Glutamatergic neuron (in vitro differentiated cells): ENCODE measurements at places on chromosomes 4 and X. TPM values are rescaled to one million over a fixed set of nuclear protein-coding genes. Genes with fewer than 3 reads are reported as not detected.

The GC gene
- total RNA-seq, result not detected

The F11 gene
- not detected for total RNA-seq

The MAGEA11 gene
- total RNA-seq, result not detected

The PNMA6F gene
- total RNA-seq, result not detected

The ADGRG4 gene
- total RNA-seq, result not detected

DNA sequence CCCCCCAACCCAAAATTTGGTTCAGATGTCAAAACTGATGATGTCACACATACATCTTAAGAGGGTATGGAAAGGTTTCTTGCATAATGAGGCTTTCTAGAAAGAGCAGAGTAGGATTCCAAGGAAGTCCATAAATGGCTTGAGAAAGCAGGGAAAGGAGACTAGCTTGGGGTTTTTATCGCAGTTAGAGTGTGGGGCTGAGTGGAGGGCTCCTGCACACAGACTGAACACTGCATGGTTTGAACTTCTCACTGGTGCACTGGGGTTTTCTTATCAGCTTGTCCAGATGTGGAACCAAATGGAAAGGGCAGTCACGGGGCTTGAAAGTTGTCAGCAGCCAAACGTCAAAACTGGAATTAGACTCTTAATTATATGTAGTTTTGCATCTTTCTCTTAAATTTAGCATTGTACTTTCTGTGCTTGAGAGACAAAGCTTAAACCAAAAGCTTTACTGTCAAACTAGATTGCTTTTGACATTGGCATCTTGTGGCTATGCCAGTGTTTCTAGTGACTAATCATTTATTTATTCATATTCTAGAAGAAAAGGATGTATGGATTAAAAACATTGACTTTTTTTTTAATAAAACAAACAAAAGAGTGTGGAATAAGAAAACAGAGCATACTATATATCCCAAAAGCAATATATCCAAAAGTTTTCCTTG lies 78.3 kb upstream of the STIM2 start:
- DNase-seq, result no peak

DNA sequence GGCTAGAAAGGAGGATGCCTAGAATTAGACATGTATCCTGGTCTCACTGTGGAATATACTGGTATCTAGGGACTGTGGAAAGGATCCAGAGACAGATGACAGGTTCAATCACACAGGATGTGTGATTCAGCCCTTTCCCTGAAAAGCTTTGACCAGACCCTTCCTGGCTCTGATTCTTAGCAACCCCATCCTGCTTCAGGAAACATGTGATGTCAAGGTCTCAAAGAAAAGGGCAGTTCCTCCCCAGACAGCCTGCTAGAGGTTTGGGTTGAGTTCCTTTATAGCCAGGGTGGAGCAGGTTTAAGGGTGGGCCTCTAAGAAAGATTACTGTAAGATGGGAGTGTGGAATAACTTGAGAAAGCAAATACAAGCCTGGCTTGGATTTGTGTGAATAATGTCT lies 3.0 kb downstream of the BMP15 start:
- DNase-seq, result no peak

DNA sequence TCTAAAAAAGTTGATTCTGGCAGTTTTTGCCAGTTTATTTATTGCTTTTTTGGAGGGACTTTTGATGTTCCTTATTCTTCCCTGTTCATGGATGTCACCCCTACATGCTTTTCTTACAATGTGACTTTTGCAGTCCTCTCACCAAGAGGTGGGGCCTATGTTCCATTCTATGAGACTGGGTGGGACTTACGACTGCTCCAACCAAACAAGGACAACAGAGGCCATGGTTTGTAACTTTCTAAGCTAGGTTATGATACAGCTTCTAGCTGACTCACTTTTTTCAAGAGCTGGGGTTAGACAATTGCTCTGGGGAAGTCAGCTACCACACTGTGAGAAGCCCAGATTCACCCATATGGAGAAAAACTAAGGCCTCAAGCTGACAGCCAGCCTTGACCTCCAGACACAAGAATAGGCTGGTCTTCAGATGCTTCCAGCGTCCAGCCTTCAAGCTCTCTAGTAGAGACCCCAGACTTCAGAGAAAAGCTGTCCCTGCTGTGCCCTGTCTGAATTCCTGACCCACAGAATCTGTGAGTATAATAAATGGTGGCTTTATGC lies 39.5 kb downstream of the ENOPH1 start:
- no peak for DNase-seq

DNA sequence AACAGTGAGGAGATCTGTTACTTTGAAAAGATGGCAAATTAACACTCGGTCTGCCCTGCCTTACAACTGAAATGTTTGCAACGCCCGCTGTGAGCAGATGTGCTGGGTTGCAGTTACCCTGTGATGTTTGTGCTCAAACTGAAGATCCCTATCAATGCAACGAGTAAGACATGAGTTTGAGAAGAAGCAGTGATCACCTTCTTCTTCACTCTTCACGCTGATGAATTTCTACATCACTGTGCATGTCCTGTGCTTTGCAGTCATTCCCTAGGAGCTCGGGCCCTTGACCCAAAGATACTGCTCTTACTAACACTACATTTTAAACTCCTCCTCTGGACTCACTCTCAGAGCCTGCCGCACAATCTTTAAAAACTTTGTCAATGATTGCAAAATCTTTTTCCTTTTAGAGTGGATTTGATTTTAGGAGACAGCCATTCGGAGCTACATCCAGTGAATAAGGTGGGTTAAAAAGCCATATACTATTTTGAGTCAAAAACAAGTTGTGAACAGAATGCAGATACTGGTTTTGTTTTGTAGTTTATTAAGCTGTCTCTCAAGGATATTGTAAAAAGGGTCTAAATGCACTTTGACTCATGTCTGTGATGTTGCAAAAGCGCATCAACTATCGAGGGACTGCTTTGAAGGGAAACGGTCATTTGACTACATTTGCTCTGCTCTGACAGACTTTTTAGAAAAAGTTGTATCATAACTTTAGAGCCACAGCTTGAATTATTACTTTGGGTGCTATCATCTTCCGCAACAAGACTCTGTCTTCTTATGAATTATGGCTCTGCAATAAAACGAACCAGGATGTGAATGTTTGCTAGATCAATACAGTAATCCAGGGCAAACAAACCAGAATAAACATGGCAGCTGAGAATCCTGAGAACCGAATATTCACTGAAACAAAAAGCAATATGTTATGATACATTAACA lies 5.7 kb upstream of the RHOH start:
- no peak for DNase-seq

DNA sequence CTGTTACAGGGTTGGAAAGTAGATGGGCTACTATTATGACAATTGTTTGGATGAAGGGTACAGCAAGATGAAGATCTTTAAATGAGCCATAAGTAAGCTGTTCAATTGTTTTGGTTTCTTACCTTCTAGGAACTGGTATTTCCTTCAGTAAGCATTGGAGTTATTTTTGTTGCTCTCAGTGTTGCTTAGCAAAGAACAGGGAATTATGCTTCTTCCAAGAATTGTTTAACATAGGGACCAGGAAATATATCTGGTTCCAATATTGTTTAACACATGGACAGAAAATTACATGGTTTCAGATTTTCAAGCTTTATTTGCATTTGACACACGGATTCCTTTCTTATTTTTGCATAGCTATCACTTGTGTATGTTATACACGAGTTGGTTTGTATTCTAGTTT lies 1999.0 kb downstream of the ARAP2 start:
- no peak for DNase-seq

DNA sequence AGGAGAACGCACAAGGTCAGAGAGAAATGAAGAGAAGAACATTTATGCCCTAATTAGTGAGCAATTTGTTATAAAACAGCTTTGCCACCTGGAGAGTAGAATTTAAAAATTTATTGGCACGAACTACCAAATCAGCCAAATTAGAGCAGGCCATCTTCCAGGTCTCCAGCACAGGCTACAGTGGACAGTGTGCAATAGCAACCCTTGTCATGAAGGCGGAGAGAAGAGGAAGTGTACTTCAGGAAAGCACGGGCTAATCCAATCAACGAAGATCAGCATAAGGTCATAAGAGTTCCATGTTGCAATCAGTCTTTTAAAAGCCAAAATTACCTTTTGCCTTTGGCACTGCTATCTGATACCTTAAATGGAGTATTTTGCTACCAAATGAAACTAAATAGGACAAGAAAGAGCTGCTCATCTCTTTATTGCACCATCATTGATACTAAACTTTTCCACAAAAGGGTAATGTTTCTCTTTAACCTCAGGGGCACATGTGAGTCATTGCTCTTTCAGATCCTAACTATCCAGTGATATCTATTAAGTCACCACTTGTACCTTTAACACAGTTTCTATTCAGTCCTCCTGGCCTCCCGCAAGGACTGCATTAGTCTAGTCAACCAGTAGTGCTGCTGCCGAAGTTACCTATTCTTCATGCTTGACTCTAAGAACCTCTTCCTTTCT lies 19.9 kb downstream of the ANK2 start:
- no peak for DNase-seq

GRCh38 chr4:144611850-144612249 lies 34.1 kb upstream of the HHIP start:
- DNase-seq, result peak; percentile 31

GRCh38 chr4:109962401-109962800 lies 49.7 kb downstream of the EGF start:
- no peak for DNase-seq

- DNase-seq, result no peak
Measured at GRCh38 chr4:76429636-76430035, 5.4 kb upstream of the SHROOM3 start.

DNA sequence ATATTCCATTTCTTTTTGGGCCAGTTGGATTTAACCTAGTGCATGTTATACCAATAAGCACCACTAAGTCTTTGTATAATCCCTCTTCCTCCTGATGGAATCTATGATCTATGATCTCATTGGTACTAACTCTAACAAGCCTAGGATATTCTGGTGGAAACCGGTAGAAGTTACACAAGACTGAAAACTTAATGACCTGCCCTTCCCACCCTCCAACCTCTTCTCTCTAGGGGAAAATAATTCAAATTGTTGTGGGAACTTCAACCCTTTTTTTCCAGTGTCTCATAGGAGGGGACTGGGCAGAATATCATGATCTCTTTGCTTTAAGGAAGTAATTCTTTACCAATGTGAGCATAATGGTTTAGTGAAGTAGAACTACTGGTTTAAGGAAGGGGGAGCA lies 289.5 kb upstream of the BOD1L1 start:
- no peak for DNase-seq

- no peak for DNase-seq
Measured at GRCh38 chr4:80538276-80538926, 202.9 kb downstream of the CFAP299 start.

DNA sequence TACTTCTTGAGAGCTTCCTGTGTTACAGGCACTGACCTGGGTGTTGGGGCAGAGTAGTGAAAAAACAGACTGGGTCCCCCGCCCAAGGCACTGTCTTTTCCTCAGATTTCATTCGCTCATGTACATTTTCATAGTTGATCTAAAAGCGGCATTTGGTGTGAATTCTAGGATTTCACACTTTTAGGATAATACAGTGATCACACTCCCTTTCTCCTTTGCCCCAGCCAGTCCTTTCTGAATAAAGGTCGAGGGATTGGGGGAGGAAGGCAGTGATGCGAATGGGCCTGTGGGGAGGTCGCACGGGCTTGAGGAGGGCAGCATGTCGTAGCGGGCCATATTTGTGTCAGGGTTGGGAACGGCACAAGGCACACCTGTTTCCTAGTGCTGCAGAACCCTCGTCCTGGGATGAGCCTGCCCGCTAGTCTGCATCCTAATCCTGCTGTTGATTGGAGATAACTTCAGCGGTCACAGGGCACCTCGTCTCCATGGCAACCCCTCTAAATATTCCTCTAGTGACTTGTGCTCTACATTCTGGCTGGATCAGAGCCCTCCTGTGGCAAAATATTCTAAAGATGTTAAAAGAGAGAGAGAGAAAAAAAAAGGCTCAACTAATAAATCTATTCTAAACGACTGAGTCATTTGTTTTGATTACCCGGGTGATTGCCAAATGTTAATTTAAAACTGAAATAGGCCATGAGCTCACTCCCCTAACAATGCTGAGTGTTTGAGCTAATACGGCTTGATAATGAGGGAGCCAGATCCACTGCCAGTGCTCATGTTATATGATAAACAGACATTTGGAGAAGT lies 21.8 kb downstream of the FHL1 start:
- DNase-seq, result peak; percentile 34

DNA sequence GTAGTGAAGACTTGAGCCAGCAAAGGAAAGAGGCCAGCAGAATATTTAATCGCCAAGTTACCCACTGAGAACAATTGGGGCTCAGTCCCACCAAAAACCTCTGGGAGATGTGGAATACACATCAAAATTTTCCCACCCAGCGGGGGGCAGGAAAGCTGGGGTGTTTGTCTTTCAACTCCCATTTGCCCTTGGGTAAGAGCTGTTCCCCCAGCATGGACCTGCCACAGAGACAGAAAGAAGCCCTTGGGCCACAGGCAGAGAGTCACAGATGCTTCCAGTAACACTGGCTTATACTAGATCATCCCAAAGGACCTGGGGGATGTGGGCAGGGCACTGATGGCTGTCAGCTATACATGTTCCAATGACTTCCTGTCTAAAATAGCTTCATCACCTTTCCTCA lies 18.9 kb upstream of the FBXW7 start:
- no peak for DNase-seq

DNA sequence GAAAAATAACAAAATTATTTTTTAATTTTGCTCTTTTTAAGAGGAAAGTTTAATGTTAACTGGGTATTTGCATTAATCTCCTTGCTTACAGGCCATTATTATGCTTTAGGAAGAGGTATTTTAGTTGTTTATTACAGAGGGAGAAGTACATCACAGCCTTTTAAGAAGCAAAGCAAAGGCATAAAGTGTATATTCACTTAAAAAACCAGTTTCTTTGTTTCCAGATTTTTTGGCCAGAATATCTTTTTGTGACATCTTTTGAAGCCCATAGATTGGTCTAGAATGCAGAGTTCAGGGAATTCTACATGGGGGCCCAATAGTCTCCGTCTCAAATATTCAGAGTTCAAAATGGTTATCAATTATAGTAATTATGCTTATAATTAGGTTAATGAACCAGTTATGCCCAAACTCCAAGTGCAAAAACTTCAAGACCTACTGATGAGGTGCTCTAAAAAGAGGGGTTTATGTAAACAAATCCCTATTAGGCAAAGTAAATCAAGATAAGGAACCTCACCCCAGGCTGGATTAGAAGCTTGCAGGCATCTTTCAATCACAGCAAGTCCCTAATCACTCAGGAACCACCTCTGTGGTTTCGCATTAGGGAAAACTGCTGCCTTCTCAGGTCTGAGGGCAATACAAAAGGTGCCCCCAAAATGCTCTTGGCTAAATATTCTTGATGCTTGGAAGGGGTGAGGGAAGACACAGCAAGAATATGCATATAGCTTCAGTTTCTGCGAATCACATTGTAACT lies 1.4 kb downstream of the CXXC4 start:
- no peak for DNase-seq

GRCh38 chr4:6467600-6467999 lies 4.8 kb downstream of the PPP2R2C start:
- DNase-seq, result no peak

DNA sequence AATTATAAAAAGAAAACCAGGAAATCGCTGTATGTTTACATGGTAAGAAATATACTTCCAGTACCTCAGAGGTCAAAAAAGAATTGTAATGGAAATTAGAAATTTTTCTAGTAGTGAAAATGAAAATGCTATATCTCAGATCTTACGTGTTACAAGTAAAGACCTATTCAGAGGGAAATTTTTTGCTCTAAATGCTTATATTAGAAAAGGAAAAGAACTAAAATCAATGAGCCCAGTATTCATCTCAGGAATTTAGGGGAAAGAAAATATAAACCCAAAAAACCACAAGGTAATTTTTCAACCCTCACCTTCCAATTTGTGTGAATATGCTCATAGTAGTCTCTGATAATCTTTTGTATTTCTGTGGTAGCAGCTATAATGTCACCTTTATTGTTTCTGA lies 145.6 kb downstream of the RAP1GDS1 start:
- DNase-seq, result no peak
